ENCODE measurements at places on chromosomes 6 and 20.

- no peak for DNase-seq
These were observed 20.4 kb downstream of the PTPRK start for GRCh38 chr6:128500014-128500413.

GRCh38 chr6:112207776-112208175 lies 46.6 kb downstream of the LAMA4 start:
- DNase-seq, result no peak

DNA sequence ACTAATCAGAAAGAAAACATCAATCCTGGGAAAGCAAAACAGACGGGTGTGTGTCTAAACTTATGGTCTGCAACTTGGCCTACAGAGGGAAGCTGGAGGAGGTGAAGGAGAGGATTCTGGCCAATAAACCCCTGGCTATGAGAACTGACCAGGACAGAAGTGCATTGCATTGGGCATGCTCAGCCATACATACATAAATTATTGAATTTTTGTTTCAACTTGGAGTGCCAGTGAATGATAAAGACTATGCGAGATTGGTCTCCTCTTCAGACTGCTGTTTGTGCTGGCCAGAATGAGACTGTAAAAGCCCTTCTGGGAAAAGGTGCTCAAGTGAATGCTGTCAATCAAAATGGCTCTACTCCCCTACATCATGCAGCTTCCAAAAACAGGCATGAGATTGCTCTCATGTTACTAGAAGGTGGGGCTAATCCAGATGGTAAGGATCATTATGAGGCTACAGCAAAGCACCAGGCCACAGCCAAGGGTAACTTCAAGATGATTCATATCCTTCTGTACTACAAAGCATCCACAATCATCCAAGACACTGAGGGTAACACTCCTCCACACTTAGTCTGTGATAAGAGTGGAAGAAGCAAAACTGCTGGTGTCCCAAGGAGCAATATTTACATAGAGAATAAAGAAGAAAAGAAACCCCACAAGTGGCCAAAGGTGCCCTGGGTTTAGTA lies 17.4 kb downstream of the ADNP start:
- DNase-seq, result no peak

DNA sequence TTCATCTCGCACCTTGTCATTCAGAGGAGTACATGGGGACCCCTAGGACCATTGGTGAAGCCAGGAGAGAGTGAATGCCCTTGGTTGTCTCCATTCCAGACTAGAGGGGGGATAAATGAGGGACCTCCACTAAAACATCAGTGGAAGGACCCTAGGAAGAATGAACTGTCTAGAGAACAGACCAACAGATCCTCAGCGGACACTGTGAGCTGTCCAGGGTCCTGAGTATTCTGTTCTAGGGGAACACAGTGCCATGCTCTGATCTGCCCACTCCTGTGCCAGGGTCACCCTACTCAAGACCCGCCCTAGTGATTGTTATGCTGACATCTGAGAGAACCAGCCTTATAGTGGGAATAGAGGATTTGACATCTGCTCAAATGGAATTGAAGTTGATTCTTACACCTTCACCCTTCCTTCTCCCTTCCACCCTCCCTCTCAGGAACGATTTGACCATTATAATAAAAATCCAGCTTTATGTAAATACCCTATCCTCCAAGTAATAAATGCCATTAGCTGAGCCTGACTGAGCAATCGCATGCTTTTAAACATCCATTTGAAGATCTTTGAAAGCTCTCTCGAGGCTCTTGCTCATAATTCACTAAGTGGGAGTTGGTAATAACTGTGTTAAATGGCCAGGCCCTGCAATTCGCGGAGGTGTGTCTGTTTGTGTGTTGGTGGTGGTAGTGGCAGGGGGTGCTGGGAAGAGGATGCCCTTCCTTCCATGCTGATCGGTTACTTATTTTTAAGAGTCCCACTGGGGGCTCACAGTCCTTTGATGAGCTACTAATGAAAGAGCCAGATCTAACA lies 43.6 kb upstream of the SLC32A1 start:
- no peak for DNase-seq

DNA sequence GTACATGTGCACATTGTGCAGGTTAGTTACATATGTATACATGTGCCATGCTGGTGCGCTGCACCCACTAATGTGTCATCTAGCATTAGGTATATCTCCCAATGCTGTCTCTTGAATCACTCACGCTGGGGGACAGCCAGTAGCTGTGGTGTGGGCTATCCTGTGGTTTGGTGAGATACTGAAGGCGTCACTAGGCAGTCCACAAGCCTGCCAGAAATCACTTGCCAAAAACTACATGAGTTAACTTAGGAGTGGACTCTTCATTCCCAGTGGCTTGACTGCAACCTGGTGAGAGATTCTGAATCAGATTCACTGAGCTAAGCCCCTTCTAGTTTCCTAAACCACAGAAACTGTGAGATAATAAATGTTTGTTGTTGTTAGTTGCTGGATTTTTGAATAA lies 191.3 kb downstream of the TSHZ2 start:
- no peak for DNase-seq

DNA sequence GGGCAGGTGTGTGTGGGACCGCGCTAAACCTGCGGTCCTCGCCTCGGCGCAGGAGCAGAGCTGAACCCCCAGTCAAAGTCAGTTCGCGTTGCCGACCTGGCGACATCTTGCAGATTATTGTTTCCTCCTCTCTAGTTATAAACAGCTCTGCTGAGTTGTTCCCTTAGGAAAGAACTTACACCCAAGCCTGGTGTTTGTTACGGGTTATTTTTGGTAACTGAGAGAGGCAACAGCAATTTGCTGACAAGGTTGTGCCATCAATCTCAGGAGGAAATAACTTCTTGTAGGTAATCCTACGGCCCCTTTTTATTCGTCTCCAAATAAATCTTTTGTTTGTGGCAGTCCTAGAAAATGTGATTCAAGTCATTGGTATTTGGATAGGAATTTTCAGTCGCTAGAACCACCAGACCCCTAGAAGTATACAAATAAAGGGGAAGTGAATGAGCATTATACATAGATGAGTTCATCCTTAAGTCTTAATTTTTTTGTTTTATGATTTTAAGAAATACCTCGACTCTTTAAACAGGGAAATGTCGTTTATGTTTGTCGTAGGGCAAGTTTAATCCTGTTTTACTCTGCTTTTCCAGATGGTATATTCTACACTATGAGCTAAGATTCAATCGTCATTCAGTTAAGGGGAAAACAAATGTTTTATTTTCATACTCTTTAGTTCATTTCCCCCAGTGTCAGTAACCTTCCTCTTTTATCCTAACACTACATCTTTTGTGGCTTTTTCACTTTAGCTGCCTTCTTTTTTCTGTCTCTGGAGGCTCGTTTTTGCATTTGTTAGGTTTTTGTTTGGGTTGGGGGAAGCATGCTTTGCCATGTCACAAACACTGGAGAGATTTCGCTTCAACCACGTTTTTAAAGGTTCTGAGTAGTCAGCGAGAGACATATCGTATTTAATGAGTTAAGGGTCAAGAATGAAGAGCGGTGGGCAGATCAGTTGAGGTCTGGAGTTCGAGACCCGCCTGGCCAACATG lies 1.2 kb downstream of the PM20D2 start:
- no peak for DNase-seq

All from smooth muscle cell of the brain vasculature (primary cell).